ENCODE measurements at places on chromosomes 5 and 9. TPM values are rescaled to one million over a fixed set of nuclear protein-coding genes. Genes with fewer than 3 reads are reported as not detected.

ZNF454 gene
- not detected for total RNA-seq

SPAAR gene
- not detected for total RNA-seq

HRH2 gene
- total RNA-seq, result not detected

DOLK gene
- 10.3 TPM for total RNA-seq

BARX1 gene
- not detected for total RNA-seq

NUTM2G gene
- not detected for total RNA-seq

TAF11L13 gene
- total RNA-seq, result not detected

DNA sequence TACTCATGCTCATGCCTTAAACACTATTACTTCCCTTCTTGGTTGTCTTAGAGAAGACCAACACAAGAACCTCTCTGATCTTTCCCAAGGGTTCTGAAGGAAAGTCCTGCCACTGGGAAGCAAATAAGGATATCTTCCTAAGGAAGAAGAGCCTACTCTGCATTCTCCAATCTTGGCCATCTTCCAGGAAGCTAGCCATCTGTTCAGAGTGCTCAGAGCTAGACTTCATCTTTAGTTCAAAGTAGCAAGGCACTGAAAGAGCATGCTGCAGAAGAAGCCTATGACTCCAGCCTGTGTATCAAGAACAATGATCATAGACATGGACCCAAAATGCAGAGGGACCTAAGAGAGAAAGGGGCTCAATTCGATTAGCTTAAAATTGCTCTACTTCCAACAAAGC lies 114.7 kb downstream of the KIAA0825 start:
- no peak for DNase-seq

DNA sequence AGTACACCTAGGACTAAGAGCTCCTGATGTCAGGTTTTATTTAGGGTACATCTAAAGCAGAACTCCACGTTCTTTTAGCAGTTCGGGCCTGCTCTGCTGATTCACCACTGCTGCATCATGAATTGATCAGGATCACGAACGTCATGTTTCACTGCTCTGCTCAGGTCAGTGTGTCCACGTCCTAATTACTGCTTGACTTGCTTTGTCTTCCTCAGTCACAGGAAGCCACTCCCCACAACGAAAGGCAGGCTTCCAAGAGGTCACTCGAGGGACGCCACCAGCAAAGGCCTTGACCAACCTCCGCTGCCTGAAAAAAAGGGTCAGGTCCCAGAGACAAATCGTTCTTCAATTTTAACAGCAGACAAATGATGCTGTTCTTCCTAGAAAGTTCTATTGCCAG lies 40.3 kb downstream of the CTNND2 start:
- DNase-seq, result no peak

GRCh38 chr5:96807075-96807654 lies 580 bp downstream of the ERAP1 start:
- no peak for DNase-seq

- no peak for DNase-seq
Measured at GRCh38 chr5:96572864-96573512, 89.2 kb upstream of the CAST start.

GRCh38 chr9:136493567-136493971 lies 10.7 kb upstream of the SEC16A start:
- no peak for DNase-seq

DNA sequence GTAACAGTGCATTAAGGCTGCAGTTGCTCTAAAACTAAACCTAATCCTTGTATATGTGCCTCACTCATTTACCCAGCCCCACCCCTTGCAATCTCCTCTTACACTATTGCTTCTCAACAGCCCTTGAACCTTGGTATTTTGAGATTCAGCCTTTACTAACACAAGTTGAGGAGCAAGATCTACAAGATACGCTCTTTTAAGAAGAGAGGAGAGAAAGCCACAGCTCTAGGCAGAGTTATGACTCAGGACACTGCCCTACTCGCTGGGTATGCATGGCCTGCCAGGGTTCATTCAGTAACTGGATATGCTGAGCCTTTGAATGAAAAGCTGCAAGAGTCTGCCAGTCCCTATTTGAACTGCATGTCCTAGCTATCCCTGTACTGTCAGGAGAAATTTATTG lies 219.5 kb downstream of the PCSK5 start:
- no peak for DNase-seq

DNA sequence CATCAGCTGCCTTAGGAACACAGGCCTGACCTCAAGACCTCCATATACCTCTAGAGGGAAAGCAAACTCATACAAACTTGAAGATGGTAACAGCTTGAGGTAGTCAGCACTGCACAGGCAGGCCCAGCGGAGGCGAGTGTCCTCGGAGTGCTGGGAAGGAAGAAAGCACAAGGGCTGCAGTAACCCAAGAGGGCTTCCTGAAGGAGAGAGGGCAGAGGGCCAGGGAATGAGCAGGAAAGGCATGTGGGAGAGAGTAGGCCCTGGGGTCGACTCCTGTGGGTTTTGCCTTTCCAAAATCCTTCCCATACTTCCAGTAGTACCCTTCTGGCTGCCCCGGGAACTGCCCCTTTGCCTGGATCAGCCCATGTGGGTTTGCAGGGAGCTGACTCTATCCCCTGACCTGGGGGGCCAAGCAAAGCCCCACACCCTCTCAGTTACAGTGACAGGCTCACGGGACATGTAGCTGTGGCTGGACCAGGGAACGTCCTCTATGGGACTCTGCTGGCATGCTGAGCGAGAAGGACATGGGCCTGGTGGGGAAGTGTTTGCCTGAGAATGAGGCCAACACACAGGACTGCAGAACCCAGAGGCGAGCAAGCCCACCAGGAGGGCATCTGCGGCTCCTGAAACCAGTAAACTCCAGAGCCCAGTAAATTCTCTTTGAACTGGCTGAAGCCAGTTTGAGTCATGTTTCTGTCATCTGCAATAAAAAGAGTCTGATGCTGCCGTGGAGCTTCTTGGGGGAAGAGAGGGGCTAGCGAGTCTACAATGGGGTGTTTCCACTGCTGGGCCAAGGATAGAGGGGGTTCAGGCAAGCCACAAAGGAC lies 64.1 kb downstream of the COL23A1 start:
- DNase-seq, result no peak

DNA sequence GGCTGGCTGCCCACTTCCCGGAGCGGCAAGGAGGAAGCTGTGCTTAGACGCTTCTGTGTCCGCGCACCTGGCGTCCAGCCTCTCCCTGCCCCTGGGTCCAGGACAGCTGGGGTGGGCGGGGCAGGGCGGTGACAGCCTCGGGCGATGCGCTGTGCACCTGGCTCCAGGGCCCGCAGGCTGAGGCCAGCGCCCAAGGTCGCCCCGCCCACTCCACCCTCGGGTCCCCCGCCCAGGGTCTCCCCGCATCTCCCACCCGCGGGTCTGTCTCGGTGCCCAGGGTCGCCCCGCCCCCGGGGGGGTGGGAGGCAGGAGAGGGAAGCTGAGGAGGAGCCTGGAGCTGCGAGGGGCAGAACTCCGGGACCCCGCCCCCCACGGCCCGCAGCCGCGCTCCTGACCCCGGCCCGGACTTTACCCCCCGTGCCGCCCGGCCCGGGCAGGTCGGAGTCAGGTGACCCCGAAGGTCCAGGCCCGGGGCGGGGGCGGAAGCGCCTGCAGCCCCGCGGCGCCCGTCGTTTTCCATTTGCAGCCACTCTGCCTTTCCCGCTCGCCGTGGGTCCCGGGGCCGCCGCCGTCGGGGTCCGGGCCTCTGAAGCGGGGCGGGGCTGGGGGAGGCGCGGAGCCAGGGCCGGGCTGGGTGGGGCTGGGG lies at the start of gene ENTPD8:
Gene ENTPD8, minus strand, starts transcription at position 69 of the 646 bp plus-strand sequence. CDS start 3,072 bp downstream, outside the sequence.
- no peak for DNase-seq

DNA sequence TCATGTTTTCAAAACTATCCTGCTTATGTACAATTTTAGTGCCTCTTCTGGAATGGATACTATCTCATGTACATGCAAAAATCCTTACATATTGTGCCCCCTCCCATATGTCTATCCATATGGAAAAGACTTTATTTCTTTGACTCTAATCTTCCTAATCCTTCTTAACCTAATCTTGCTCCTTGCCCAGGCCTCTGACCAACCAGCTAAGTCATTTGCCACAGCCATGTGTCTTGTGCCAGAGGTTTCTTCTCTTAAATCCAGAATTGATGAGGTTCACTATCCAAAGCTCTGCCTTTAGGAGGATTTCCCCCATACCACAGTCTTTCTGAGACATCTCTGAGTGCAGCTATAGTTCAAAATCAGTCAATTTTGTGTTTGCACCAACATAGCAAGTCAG lies 68.9 kb upstream of the RNF180 start:
- no peak for DNase-seq

GRCh38 chr5:21071986-21072385 lies 1084.0 kb upstream of the CDH18 start:
- no peak for DNase-seq

- DNase-seq, result no peak
Measured at GRCh38 chr9:123450098-123450770, 94.2 kb downstream of the CRB2 start.

GRCh38 chr5:83015676-83016075 lies 61.5 kb downstream of the TMEM167A start:
- no peak for DNase-seq

GRCh38 chr5:159096243-159096923 lies 3.3 kb downstream of the EBF1 start:
- no peak for DNase-seq

DNA sequence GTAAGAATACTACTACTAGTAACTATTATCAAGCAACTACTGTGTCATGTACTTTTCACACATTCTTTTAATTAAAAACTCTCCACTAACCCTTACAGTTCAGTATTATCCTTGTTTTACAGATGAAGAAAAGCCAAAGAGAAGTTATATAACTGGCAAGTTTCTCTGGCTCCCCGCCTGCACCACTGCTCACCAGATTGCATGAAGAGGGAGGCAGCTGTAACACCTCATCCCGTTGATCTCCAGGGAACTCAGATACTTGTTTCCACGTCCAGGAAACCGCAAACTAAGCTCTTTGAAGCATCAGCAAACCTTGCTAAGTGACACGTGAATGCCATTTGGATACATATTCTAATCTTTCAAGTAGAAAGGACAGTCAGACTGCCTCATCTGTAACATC lies 70.3 kb downstream of the RIGI start:
- no peak for DNase-seq

- DNase-seq, result no peak
Measured at GRCh38 chr9:89449261-89449671, 48.6 kb downstream of the SEMA4D start.
